ENCODE measurements at places on chromosomes 2 and 18.

- no peak for DNase-seq
Observed at GRCh38 chr2:54483426-54483825, 27.3 kb downstream of the SPTBN1 start.

- no peak for DNase-seq
Observed at GRCh38 chr18:61201511-61201910, 131.7 kb upstream of the CDH20 start.

DNA sequence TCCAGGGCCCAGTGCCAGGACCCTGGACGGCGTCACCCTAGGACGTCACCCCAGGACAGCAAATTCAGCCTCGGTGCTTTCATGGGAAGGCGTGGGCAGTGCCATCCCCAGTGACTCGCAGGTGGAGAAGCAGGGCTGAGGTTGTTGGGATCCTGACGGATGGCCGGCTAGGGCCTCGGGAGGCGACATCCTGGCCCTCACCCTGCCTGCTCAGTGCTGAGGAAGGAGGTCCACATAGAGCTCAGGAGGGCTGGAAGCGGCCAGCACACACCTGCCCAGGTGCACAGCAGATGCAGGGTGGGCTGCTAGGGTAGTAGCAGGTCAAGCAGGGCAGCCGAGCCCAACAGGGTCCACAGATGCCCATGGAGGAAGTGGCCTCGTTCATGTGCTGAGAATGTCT, 482.0 kb upstream of the SALL3 start:
- DNase-seq = no peak

- DNase-seq = no peak
Observed at GRCh38 chr2:30252723-30253701, 21.7 kb downstream of the LBH start.

DNA sequence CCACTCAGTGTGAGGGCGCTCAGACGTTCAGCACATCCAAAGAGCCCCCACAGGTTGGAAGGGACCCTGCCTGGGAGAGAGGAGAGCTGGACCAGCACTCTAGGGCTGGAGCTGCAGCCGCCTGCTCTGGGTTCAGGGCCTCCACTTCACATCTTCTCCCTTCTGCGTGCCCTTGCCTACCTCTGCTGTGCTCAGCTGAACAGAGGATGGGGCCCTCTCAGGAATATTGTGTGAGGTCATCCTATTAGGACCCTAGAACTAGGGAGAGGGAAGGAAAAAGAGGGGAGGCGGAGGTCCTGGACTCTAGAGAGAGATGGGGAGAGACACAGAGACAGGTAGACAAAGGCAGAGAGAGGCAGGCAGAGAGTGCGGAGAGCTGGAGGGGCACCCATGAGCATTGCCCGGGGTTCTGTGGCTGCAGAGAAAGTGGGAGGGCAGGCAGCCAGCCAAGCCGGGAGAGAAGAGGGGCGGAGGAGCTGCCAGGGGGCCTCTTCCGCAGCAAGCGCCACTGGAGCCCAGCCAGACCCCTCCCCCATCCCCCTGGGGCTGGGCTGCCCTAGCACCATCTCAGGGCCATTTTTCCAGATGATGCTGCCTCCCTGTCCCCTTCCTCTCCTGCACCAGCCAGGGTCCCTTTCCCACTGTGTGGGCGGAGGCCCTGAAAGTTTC, 8.3 kb upstream of the TNS1 start:
- no peak for DNase-seq

- no peak for DNase-seq
Observed at GRCh38 chr2:173307293-173307692, 47.4 kb upstream of the CDCA7 start.

- DNase-seq = no peak
Observed at GRCh38 chr2:105521176-105521575, 122.3 kb upstream of the FHL2 start.

DNA sequence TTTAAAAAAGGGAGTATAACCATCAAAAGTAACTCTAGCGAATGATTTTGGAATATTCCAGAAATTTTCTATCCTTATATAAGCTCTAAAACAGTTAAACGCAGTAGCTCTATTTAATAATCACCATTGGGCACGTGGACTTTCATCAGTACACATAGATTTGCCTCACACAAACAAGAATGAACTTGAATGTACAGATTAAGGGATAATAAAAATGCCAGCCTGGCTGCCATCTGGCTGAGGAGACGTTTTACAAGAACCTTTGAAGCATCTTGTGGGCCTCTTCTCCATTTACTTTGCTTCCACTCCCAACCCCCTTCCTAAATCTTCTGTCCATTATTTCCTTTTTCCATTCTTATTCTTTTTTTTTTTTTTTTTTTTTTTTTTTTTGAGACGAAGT, 47.2 kb downstream of the AGAP1 start:
- no peak for DNase-seq

DNA sequence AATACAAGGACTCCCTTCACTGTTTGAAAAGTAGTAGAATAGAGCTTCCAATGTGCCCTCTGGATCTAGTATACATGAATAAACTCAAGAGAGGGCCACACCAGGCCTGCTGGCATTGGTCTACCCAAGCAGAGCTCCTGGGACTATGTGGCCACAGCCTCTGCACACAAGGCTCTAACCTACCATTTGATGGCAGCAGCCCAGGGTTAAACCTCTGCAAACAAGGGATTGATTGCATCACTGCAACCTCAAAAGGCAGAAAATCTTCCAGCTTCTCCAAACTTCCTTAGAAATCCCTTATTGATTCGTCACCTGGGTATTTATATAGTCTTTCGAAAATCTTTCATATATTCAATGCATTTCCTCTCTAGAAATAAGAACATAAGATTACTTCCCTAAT, 147.6 kb upstream of the SETBP1 start:
- DNase-seq = no peak

- no peak for DNase-seq
Observed at GRCh38 chr2:65638443-65638842, 206.0 kb upstream of the SPRED2 start.

DNA sequence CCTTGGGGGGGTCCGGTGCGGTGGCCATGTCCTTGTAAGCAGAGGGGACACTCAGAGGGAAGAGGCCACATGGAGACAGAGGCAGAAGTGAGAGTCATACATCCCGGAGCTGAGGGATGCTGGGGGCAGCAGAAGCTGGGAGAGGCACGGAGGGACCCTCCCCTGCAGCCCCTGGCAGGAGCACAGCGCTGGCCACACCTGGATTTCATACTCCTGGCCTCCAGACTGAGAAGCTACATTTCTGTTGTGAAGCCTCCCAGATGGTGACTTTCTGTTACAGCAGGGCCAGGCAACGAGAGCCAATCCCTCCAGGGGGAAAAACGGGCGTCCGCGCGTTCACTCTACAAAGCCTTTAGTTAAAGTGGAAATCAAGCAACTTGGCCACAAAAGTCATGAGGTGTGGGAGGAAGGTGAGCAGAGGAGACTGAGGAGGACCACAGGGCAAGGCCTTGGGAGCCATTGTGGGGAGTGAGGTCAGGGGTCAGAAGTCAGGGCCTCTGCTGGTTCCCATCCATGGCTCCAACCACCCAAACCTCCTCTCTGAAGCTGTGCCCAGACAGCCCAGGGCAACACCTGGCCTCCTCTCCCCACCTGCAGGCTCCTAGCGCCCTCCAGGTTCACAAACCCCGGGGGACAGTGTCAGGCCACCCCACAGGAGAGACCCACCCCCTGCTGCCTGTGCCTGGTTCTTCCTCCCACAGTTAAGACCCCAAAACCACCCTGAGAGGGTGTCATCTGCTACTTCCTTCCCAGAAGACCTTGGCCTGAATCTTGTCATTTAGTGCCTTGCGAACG, 4.5 kb upstream of the MBP start:
- DNase-seq = no peak

- no peak for DNase-seq
Observed at GRCh38 chr2:37589298-37589697, 82.1 kb downstream of the CDC42EP3 start.

DNA sequence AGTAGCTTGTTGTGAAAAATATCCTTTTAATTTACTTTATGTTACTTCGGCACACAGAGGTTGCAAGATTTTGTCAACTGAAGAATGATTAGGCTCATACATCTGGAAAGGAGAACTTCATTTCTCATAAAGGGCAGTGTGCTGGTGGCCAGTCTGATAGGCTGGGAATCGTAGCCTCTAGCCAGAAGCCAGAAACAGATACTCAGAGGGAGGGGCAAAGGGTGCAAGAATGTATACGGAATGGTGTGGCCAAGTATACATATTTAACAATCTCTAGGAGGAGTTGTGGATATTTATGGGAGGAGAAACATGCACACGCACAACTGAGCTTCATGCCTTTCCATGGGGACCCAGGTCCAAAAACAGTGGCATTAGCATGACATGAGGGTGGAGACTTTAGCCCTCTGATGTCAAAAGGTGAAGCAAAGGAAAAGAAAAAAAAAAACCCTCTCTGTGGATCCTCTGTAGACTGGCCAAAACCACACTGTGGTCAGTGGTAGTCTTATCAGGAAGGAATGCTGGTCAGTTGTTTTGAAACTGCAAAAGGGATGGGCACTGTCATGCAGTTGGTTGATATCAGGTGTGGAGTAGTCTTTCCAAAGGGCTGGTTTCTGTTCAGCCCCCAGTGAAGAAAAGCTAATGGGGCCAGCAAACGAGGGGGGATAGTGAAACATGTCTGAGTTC, 34.9 kb upstream of the APCDD1 start:
- DNase-seq = no peak

DNA sequence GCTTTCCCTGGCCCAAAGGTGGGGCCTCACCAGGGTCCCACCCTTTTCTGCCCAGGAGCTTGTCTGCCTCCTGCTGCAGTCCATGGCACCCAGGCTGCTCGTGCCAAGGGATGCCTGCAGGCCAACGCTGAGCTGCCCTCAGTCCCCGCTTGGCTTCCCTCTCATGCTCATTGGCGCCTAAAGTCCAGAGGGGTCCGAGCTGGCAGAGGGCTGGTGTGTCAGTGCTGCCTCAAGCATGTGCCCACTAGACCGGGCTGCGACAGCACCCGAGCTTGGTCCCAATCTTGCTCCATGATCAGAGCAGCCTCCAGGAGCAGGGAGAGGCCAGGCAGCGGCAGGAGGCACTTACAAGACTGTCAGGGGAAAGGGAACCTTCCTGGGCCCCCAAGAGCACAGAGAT, 287.0 kb downstream of the ICOS start:
- DNase-seq = no peak

DNA sequence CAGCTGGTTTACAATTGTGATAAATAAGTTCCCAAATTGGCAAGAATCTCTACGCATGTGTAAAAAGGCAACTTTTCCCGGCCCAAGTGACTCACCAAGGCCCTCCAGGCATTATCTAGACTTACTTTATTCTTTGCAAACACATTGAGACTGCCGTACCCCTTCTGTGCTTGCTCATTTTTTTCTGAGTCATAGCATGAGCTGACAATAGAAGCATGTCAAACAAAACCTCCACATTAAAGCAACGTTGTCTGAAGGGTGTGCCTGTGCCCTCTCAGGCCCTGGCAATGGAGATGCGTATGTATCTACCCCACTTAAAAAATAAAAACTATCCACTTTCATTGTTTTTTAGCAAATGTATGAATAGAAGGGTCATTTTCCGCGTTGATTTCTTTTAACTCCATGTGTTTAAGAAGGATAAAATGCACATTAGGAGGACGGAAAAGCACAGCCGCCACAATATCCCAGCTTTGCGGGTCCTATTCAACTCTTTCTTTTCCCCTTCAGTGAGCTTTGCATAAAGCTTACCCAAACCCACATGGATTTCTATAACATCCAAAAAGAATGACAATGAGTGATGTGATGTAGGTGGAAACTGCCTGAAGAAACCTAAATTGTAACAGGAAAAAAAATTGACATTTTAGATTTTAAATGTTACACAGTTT, 298.2 kb downstream of the CDCA7 start:
- no peak for DNase-seq

- DNase-seq = no peak
Observed at GRCh38 chr2:159046966-159047365, 78.5 kb downstream of the TANC1 start.

GRCh38 chr2:70895998-70896764, 39.5 kb upstream of the ATP6V1B1 start:
- DNase-seq = no peak

- DNase-seq = no peak
Observed at GRCh38 chr18:65954372-65954771, 203.6 kb downstream of the CDH7 start.

Data from stimulated activated CD8-positive, alpha-beta memory T cell treated with anti-CD3 and anti-CD28 coated beads, Interleukin-15, amount 100 ng/mL, for 4 hours (primary cell).